HT1080 (cell line): ENCODE measurements at places on chromosomes 5 and 9. TPM values are rescaled to one million over a fixed set of nuclear protein-coding genes. Genes with fewer than 3 reads are reported as not detected.

DNA sequence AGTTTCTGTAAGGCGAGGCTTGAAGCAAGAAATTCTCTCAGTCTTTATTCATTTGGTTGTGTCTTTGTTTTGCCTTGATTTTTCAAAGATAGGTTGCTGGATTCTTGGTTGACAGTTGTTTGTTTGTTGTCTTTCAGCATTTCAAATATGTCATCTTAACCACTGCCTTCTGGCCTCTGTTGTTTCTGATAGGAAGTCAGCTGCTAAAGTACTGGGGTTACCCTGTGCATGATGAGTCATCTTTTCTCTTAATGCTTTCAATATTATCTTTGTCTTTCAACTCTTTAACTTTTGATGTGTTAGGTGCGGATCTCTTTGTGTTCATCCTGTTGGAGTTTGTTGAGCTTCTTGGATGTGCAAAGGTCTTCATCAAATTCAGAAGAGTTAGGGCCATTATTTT lies 1571.3 kb downstream of the MAT2B start:
- DNase-seq: no peak

- DNase-seq: no peak
Measured at GRCh38 chr5:52491071-52491787, 296.5 kb upstream of the ITGA1 start.

Gene IGFBPL1
- total RNA-seq: 0.26 TPM in 1 of 2 replicates, not detected in the other

Gene SPATA31A3
- not detected in 2 replicates for total RNA-seq

DNA sequence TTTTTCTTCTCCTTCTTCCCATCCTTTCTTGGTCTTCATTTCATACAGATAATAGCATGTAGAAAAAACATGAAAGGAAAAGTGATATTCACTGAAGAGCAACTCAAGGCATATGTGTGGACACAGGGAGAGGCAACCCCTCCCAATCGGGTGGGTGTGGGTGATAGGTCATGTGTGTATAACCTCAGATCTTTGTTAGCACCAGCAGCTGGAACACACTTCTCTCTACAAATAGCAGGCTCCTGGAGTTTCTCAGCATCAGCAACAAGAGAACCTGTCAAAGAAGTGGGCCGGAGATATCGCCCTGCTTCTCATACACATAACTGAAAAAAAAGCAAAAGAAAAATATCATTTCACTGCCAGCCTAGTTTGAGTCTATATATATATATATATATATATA lies 426.4 kb downstream of the DTWD2 start:
- no peak for DNase-seq

- DNase-seq: no peak
Measured at GRCh38 chr5:129363991-129364390, 96.1 kb upstream of the ADAMTS19 start.

DNA sequence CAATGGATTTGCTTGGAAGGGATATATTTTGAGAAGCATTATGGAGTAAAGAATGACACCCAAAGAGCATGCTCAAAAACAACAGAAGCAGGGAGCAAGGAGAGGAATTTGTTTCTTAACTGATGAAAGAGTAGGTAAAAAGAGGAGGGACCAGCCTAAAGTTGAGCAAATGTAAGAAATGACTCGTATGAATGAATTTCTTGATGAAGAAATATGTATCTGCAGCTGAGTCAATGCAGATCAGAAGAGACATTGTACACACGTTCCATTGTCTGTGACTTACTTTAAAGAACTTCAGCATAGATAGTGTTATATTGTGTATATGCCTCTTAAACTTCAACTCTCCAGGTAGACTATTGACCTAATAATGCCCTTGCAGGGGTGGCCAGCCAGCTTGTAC lies 112.7 kb upstream of the NREP start:
- DNase-seq: no peak

Gene ZNF366
- not detected in 2 replicates for total RNA-seq

Gene PAX5
- total RNA-seq: not detected in 2 replicates

- no peak for DNase-seq
Measured at GRCh38 chr5:116276952-116277351, 192.1 kb downstream of the COMMD10 start.

GRCh38 chr5:1187234-1187949 lies 14.0 kb upstream of the SLC6A19 start:
- no peak for DNase-seq

DNA sequence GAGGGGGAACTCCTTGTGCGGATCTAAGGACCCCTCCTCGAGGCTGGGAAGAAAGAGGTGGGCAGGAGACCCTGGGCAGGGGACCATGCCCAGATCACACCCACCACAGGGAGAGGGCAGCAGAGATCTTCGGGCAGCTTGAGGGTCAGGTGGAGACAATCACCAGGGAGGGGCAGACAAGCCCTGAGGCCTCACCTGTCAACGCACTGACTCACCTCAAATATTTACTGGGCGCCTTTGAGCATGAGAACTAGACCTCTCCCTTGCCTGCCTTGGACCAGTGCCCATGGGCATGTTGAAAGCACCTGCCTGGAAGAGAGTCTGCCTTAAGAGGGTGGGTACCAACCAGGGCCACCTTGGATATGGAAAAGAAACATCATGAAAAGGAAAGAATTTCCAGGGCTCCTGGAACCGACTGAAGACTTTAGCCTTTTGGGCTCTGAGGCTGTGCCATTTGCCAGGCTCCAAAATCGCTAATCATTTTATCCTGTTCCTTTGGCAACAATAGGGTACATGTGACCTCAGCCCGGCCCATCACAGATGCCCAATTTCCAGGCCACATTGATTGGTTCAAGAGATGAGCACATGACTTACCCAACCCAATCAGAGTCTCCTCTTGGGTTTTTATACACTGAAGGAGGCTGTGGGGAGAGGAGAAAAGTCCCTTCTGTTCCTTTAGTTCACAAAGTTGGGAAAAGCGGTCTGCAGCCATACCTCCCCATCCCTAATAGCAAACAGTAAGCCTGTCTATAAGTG lies 10.4 kb upstream of the SPINK4 start:
- DNase-seq: no peak

- no peak for DNase-seq
Measured at GRCh38 chr5:163079618-163080017, 357.8 kb upstream of the CCNG1 start.

Gene FBP1
- not detected in 2 replicates for total RNA-seq

GRCh38 chr9:2477755-2478154 lies 143.8 kb upstream of the VLDLR start:
- DNase-seq: peak; percentile 5

GRCh38 chr5:139708877-139709581 lies 60.9 kb downstream of the CXXC5 start:
- DNase-seq: no peak

Gene CNTNAP3B
- 4.1 and 4.9 TPM in 2 replicates for total RNA-seq

Gene TAF11L10
- total RNA-seq: not detected in 2 replicates

Gene CATSPER3
- total RNA-seq: 0.13 and 0.30 TPM in 2 replicates

DNA sequence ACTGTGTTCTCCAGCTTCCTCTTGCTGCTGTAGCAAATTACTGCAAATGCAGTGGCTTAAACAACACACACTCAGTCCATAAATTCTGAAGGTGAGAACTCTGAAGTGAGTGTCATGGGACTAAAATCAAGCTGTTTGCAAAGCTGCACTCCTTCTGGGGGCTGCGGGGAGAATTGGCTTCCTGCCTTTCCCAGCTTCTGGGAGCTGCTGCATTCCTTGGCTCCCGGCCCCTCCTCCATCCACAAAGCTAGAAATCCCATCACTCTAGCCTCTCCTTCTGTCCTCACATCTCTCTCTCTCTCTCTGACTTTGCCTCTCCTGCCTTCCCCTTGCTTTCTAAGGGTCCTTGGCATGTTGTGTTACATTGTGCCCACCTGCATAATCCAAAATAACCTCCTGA lies 14.2 kb upstream of the MED10 start:
- no peak for DNase-seq

- DNase-seq: peak; percentile 39
Measured at GRCh38 chr9:23663536-23663935, 162.5 kb downstream of the ELAVL2 start.

- DNase-seq: peak; percentile 98
Measured at GRCh38 chr5:177494346-177495195, 2.8 kb downstream of the PDLIM7 start.

Gene PCDHGA11
- total RNA-seq: 0.42 and 0.50 TPM in 2 replicates

DNA sequence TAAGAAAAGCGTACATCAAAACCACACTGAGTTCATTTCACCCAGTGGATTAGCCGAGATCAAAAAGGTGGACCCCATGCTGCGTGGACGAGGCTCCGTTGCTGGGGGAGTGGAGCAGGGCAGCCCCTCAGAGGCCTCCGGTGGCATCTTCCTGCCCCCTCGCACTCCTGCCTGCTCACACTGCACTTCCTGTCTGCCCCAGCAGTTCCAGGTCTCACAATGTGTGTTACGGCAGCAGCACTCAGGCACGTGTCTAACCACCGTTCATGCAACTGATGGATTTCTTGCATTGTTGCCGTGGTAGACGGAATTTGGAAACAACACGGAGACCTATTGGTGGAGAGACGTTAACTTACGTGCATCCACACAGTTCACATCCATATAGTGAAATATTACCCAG lies 196.6 kb upstream of the OTULINL start:
- no peak for DNase-seq

Gene SPIN1
- 36.9 and 56.9 TPM in 2 replicates for total RNA-seq

Gene PCDHGA2
- total RNA-seq: 0.27 and 0.84 TPM in 2 replicates

DNA sequence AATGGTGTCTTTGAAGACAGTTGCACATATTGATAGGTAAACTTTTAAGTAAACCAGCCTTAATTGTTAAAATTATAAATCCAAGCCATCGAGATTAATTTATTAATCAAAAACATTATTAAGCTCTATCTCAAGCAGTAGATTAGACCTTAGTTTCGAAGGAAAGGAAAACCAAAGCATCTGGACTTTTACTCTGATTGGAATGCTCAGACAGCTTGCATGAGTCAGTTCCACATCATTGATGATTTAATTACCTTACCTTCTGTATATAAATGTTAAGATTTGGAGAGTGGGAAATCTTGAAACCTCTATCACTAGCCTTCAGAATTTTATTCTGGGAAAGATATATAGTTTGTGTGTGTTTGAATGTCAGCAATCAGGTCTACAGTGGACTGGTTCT lies 23.9 kb downstream of the DCP2 start:
- DNase-seq: peak; percentile 15

DNA sequence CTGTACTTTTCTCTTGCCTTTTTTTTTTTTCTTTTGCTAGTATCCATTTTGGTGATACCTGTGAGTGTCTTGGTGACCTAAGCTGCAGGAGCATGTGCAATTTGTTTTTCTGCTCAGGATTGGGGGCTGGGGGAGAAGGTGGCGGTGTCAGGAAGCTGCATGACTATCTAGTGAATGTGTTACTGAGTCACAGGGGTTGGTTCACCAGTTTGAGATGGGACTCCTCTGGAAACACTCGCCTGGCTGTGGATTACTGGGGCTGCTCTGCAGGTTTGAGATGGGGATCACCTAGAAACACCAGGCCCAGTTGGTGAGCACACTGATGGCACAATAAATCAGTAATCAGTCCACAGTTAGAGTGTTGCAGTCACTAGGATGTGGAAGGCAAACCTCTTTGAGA lies 447.9 kb downstream of the SPATA31D1 start:
- peak; percentile 77 for DNase-seq

DNA sequence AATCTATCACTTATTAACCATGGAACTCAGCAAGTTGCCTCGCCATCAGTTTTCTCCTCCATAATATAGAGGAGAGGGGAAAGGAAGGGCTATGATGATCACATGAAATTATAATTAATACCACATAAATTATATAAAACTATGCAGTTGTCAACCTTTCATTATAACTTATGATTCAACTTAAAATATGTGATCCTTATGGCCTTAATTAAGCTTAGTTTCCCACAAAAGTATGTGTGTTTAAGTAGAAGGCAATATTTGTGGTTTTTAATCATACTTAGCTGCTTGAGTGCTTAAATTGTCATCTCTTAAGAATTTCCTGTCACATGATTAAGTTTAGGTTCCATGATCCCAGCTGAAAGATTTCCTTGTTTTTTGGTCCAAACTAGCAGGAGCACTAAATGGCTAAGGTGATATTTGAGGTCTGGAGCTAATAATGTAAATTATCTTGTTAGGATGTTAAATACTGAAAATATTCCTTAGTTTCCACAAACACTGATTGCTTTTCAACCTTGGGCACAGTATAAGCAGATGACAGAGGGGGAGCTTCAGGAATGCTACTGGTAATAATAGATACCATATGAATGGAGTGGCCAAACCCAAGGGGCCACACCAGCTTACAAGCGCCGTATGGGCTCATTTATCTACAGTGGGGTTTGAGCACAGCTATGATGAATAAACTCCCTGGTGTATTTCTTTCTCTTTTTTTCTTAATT lies 26.4 kb upstream of the F2R start:
- DNase-seq: peak; percentile 93
